CD4-positive, alpha-beta T cell treated with Interleukin-17A for 1 hour (primary cell): ENCODE measurements at places on chromosomes 5 and 9.

GRCh38 chr5:140108093-140109017 is 5.6 kb upstream of the PURA start:
- no peak for DNase-seq

DNA sequence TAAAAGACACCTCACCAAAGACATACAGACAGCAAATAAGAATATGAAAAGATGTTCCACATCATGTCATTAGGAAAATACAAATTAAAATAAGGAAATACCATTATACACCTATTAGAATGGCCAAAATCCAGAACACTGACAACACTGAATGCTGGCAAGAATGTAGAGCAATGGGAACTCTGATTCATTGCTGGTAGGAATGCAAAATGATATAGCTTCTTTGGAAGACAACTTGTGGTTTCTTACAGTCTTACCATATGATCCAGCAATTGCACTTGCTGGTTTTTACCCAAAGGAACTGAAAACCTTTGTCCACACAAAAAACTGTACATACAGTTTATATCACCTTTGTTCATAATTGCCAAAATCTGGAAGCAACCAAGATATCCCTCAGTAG is 6.5 kb downstream of the TMEM161B start:
- no peak for DNase-seq

GRCh38 chr5:171622010-171622409 is 163.6 kb upstream of the SMIM23 start:
- no peak for DNase-seq

GRCh38 chr9:32525709-32526030 is 326 bp downstream of the RIGI start:
- no peak for DNase-seq

DNA sequence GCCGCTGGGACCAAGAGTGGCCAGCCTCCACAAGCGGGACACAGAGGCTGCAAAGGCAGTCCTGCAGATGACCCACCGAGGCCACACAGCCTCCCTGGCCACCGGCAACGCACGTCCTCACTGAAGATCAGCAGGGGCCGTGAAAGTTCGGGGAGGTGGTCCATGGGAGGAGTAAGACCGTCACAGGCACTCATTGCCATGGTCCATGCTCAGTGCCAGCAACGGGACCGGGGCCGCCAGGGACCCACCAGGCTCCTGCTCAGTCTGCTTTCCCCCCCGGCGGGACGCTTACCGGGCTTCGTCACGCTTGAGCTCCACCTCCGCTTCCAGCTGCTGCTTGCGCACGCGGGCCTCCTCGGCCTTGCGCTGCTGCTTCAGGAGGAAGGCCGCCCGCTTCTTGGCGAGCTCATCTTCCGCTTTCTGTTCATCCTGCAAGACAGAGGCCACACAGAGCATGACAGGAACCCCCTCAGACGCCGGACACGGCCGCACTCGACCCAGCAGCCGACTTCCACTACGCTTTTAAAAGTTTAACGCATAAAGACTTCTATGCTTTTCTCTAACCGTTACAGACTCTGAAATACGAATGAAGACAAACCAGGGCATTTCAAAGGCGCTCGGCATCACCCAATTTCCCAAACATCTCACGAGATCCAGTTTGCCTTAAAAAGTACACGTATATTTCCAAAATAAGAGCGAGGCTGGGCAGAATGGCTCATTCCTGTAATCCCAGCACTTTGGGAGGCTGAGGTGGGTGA is 88.4 kb downstream of the CAMSAP1 start:
- no peak for DNase-seq

DNA sequence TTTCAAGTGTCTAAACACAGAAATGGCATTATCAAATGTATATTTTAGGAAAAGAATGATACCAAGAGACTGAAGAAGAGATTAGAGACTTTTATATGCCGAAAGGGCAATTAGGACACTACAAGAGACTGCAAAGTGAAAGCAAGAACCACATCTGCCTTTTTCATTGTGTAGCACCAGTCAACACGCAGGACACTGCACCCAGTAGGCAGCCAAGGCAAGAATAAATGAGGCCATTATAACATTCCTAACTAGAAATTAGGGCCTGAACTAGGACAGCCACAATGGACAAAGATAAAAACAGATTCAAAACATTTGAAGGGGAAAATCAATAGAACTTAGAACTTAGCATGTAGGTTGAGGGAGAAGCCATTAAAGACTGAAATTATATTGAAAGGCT is 10.8 kb downstream of the CETN3 start:
- no peak for DNase-seq

DNA sequence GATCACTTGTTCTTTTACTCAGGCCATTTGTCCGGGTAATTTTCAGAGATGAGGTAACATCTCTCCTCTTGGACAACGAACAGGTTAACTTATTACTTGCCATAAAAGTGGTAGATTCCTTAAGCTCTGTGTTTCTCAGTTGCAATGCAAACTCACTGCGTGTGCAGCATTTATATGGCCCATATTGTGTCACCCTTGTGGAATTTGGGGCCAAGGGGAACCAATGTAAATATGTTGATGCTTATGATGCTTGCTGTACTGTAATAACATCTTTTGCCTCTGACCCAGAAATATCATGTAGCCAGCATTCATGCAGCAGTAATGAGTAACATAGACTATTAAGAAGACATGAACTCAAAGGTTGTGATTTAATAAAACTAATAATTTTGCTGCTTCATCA is 175.8 kb downstream of the ADAMTS6 start:
- DNase-seq: no peak

DNA sequence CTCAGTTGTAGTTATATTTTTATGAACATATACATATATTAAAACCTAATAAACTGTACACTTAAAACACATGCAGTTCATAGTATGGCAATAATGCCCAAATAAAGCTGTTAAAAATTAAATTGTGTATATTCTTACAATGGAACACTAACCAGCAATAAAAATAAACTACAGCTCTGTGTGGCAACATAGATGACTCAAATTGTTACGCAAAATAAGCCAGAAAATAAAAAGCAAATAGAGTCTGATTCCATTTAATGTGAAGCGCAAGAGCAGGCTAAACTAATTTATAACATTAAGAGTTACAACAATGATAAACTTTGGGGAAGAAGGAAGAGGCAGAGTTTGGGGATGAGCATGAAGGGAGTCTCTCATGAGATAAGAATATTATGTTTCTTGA is 597.3 kb downstream of the TLE1 start:
- no peak for DNase-seq

GRCh38 chr9:133737774-133738639 is at the start of gene SARDH:
Gene SARDH (minus strand): TSS chr9:133738352. CDS start chr9:133734173, 4,179 bp downstream.
- peak; percentile 35 for DNase-seq

DNA sequence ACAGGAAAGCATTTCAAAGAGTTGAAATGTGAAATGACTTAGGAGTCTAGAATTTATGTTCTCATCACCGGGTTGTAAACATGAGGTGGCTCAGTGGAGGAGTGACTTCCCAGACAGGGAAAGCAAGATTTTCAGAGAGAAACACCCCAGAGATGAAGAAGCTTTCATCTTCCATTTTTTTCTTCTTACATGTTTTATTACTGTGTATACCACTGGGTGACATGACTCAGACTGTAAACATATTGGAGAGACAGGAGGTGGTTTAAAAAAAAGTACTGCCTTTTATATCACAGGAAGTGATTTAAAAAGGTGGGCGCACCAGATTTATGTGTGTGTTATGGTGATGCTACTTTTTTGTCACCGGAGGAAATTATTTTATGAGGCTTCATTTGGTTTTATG is 209.1 kb upstream of the TUT7 start:
- no peak for DNase-seq

- DNase-seq: peak; percentile 93
Observed at GRCh38 chr9:77177143-77177893, at the start of gene VPS13A. Gene VPS13A (plus strand): TSS chr9:77177534. CDS start chr9:77177705, 171 bp downstream.

DNA sequence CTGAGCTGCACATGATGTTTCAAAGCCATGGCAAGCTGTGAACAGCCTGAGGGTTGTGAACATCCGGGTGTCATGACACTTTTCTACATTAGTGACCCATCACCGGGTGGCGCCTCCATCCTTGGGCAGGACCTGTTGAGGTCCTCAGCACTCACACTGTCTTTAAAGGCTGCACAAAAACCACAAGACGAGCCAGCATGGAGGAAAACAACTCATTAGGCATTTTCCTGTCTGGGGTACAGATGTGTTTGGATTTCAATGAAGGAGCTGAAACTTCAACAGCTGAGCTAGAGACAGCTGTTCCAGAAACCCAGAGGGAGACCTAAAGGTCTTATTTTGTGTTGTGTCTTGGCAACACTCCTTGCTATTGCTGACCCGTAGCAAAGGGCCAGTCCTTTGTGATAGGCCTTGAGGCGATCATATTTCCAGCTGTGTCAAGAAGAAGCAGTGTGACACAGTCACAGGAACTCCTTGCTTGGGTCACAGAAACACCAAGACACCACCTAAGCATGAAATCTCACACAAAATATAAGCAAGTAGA is 151.8 kb upstream of the VLDLR start:
- no peak for DNase-seq

GRCh38 chr9:128092199-128092977 is 24.4 kb downstream of the SLC25A25 start:
- DNase-seq: no peak

GRCh38 chr5:109652096-109652495 is 37.6 kb upstream of the MAN2A1 start:
- DNase-seq: no peak

DNA sequence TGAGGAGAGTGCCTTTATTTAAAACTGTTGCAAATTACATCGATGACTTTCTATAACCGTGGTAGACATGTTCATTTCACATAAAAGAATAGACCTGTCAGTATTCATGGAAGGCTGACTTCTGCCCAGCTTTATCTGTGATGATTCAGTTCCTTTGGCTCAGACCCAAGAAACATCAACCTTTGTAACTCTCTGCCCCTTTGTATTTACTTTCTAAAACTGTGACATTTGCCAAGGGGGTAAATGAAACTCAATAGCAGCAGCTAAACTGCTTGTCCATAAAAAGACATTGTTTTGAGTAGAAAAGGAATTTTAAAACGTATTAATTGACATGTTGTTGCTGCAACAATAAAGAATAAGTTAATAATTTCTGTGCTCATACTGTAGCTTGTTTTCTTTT is 137.8 kb upstream of the ANKH start:
- no peak for DNase-seq

- no peak for DNase-seq
Observed at GRCh38 chr5:140319833-140320232, 16.9 kb upstream of the PFDN1 start.

DNA sequence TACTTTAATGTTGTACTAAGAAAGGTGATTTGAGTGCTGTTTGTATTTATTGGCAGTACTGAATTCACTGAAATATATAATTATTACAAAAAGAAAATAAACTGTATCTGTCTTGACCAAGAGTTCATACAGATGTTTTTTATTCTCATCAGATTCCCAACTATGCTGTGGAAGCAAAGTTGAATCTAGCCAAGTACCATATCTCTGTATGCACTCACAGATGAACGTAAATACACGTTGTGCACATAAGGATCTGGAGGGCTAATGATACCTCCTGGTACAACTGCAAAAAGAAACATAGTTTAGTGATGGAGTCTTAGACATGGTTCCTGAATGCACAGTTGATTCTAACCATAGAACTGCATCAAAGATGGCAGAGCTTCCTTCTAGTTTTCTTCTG is 169.4 kb downstream of the CD180 start:
- DNase-seq: no peak

DNA sequence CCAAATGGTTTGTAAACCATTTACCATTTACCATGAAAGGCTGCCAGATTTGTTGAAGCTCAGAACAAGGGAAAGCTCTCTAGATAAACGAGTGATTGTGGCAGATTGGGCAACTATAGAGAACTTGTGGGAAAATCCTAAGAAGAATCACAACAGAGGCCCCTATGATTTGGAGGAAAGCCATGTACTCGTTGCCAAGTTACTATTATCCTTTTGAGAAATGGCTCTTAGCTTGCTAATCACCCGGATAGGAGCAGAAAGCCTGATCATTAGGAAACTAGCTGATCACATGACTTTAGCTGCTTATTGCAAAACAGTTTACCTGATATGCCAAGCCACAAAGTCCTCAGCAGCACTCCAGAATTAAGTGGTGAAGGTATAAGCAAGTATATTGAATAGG is 23.5 kb upstream of the ATG10 start:
- DNase-seq: no peak

DNA sequence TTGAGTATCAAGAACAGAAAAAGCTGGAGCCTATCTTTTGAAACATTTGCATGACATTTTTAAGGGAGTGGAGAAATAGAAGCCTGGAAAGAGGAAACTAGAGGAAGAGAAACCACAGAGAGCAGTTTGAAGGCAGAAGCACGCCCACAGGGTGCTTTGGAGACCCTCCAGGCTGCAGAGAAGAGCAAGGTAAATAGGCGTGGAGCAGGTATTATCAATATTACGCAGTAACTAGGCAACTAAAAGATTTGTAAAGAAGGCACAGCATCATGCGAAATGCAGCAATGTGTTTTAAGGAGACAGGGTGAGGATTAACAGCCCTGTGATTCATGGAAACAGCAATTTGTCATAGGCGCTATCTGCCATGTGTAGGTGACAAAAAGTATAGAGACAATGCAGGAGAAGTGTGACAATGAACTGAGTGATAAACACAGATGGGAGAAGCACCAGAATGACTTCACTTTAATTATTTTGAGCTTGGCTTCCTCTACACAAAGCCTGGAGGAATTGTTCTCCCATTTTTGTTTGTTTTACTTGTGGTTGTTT is 281.2 kb downstream of the BRINP1 start:
- no peak for DNase-seq

GRCh38 chr5:42074353-42074752 is 149.3 kb downstream of the FBXO4 start:
- no peak for DNase-seq

DNA sequence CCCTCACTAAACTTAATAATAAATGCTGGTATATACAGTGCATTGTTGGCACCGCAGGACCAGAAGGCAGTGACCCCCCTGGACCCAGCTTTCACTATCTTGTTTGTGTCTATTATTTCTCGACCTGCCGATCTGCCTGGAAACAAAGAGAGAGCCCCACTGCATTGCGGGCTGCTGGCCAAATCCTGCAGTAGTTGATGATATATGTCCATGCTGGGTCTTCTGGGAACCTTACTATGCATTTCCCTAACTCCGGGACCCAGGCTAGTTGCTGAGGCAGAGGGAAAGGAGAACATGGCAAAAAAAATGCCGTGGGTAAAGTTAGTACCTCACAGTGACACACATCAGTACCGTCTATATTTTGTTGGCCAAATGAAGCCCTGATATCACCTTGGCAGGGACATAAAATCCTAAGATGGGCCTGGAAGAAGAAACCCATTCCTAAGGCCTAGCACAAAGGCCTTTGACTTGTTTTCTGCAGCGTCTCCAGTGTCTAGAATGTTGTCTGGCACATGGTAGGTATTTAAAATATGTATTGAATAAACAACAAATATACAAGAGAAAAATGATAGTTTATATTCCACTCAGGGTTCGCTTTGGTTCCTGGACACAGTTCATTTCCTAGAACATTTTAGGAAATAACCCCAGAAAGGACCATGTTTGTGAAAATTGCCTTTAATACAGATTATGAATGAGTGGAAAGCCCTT is 46.1 kb downstream of the NMUR2 start:
- no peak for DNase-seq

DNA sequence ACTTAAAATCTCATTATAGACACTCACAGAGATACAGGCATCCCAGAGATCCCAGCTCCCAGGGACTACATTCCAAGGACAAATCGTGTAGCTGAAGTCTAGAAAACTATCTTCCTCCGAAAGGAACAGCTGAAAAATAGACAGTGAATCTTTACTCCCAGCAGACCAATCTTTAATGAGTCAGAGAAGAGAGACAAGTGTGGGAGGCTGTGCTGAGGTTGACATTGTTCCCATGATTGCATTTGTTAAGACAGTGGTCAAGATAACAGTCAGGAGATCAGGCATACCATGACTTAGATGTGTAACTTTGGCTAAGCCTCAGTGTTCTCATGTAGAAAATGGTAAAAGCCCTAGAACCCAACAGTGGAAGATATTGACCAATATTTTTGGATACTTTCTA is 120.7 kb downstream of the PAPPA start:
- DNase-seq: no peak
